ENCODE measurements at places on chromosomes 5 and 9.

GRCh38 chr9:21810881-21811280 is 8.4 kb downstream of the MTAP start:
- DNase-seq: no peak

DNA sequence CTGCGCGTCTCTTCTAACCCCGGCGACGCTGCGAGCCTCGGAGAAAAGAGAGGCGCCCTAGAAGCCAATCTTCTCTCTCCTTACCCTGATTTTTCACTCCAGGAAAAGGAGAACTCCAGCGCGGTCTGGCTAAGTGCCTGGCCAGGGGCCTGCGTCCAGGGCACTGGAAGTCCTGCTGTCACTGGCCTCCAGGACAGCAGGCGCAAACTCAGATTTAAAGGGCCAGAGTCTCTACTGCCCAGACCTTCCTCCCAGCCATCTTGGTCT is 553 bp upstream of the FOXB2 start:
- DNase-seq: no peak

GRCh38 chr5:116575326-116576052 is 866 bp upstream of the SEMA6A start:
- DNase-seq: no peak

- DNase-seq: no peak
These were observed 6.1 kb upstream of the MRNIP start for GRCh38 chr5:179864686-179865085.

- no peak for DNase-seq
These were observed 2277.4 kb upstream of the C9orf72 start for GRCh38 chr9:29850664-29851063.

- no peak for DNase-seq
These were observed 112.2 kb upstream of the ZNF608 start for GRCh38 chr5:124858612-124859011.

DNA sequence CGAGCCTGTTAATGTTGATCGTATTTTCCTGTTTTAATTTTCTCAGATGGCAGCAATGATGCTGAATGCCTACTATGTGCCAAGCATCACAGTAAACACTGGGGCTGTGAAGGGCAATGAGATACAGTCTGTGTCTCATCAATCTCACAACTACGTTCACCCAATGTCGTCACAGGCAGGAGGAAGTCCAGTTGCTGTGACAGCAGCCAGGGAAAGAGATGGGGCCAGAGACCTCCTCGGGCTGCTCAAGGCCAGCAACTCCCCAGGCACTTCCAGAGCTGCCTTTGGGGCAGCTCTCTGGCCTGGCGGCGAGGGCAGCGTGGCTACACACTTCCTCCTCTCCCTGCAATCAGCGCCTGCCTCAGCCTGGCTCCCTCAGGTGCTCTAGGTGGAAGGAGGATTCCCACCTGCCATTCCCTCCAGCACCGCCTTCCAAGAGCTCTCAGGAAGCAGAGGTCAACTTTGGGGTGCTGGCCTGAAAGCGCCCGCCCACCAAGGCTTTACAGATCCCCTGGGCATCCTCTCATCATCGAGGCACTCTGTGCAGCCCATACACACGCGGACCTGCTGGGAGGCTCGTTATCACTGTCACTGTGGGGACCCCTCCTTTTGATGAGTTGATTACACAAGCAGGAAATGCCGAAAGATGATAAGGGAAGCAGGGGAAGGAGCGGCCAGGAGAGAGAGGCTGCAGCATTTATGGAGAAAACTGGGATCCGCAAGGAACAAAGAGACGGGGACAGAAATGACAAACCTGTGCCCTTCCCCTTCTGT is 159.2 kb downstream of the ZDHHC21 start:
- DNase-seq: no peak

- no peak for DNase-seq
These were observed 740.3 kb upstream of the CDH6 start for GRCh38 chr5:30453168-30453567.

DNA sequence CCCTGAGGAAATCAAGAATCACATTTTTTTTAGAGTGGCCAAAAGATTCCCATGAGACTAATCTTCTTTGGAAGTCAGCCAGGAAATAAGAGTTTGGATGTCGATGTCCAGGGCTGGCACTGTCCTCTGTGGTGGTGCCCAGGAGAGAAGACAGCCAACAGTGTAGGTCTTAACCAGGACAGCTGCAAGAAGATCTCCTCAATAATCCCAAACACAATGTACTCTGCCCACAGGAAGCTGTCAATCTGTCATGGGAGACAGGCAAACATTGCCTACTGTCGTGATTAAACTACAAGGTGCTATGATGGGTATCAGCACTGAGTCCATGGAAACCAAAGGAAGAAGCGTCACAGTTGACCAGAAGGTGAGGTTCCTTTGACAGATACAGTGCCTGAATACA is 174.1 kb downstream of the PIK3R1 start:
- DNase-seq: no peak

GRCh38 chr9:94599102-94599501 is 5.5 kb upstream of the FBP2 start:
- DNase-seq: no peak

DNA sequence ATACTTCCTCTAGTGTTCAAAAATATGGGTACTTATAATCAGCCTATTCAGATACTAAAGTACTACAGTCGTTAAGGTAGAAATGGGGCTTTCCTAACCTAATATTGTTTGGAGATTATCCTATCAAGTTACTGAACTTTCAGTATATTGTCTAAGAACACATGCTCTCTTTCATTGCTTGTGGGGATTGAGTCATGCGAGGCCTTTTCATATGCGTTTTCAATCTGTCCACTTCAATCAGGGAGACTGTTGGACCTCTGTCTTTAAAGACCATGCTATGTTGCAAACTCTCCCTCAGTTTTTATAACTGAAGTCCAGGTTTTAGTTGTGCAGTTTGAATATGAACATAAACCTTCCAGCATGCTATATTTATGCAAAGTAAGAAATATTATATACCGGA is 15.0 kb downstream of the PRR16 start:
- no peak for DNase-seq

- no peak for DNase-seq
These were observed 363.6 kb downstream of the ANXA1 start for GRCh38 chr9:73515216-73515615.

- no peak for DNase-seq
These were observed 81.7 kb downstream of the ADAMTS2 start for GRCh38 chr5:179263391-179264052.

GRCh38 chr5:92838253-92838652 is 742.8 kb downstream of the NR2F1-AS1 start:
- no peak for DNase-seq

GRCh38 chr5:102762095-102762534 is 7.0 kb downstream of the PAM start:
- no peak for DNase-seq

GRCh38 chr5:150622157-150622556 is 18.3 kb upstream of the SYNPO start:
- no peak for DNase-seq

- DNase-seq: no peak
These were observed 81.7 kb upstream of the LARP1 start for GRCh38 chr5:154673506-154673905.

DNA sequence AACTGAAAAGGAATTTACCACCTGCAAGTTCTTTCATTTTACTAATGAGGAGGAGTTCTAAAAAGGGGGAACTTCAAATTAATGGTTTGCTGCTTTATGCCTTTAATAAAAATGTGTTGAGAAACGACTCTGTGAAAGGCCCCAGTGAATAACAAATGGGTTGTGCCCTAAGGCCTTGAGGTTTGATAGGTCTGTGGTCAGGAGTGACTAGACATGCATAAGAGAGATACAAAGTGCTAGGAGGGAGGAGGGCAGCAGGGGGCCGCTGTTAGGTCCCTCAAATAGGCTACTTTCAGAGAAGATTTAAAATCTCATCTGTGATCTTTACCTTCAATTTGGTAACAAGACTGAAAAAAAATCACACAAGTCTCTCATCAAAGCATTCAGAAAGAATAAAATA is 58.3 kb downstream of the FAM81B start:
- no peak for DNase-seq

DNA sequence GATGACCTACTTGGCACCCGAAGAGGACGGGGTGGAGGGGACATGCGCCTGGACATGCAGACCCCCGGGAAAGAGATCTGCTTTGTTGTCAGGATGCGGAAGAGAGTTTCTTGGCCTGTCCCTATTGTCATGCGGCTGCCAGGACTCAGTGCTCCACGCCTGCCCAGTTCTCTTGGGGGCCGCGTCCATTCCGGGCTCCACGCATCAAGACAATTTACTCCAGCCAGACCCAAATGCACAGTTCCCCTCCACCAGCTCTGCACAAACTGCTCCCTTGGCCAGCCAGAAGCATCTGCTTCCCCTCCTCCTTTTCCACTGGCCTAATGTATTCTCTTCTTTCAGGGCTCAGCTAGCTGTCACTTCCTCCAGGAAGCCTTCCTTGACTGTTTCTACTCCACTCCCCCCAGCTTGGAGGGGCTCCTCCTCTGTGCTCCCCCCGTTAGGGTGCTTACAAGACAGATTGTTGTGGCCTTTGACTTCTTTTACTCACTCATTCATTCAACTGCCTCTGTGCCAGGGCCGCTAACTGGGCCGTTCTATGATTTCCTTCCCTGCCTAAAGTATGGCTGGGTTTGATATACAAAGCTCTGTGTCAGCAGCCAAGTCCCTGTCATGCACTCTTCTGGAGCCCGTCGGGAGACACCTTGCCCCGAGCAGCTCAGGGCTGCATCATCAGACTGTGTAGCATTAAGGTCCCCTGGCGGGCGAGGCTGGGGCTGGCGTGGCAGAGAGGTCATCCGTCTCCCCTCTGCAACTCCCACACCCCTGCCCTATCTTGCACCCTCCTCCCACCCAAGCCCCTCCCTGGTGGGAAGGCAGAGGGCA is 6.6 kb downstream of the FIBCD1 start:
- no peak for DNase-seq

DNA sequence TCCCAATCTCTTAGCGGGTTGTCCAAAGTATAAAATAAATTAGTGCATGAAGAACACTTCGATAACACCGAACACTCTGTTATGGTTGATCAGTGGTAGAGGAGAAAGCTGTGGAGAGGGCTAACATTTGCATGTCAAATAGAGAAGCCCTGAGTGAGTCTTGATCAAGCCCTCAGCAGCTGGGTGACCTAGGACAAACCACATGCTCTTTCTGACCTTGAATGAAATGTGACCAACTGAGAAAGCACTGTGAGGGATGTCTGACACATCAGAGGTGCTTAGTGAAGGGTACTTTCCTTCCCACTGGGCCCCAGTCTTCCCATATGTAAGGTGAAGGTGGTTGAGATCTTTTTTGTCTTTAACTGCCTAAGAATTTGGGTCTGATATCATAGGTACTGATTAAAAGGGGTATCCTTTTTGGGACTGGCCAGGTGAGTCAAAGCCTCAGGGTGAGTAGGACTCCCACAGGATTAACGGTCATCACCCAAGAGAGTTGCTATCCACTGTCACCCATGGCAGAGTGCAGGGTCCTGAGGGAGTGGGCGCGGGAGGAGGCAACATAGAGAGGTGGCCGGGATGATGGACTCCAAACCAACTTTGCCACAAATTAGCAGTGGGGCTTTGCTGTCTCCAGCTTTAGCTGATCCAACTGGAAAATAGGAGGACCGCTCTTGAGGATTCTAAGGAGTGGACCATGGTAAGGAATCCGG is 53.5 kb downstream of the KIF4B start:
- DNase-seq: no peak

GRCh38 chr5:146078566-146078965 is 26.8 kb downstream of the PLAC8L1 start:
- DNase-seq: no peak

- no peak for DNase-seq
These were observed 194.8 kb downstream of the CRB2 start for GRCh38 chr9:123550797-123551196.

- DNase-seq: no peak
These were observed 510.5 kb downstream of the LRRC70 start for GRCh38 chr5:63089147-63089546.

- DNase-seq: no peak
These were observed 253.9 kb upstream of the PCSK5 start for GRCh38 chr9:75636427-75637045.

GRCh38 chr9:136533775-136534157 is 12.1 kb downstream of the NOTCH1 start:
- peak; percentile 50 for DNase-seq

GRCh38 chr5:122286541-122286940 is 25.5 kb upstream of the SNCAIP start:
- no peak for DNase-seq

GRCh38 chr5:178208540-178209227 is 4.4 kb downstream of the HNRNPAB start:
- no peak for DNase-seq

GRCh38 chr9:78921341-78921740 is 624.4 kb downstream of the PSAT1 start:
- no peak for DNase-seq

- no peak for DNase-seq
These were observed 169.3 kb downstream of the CCDC192 start for GRCh38 chr5:127872494-127872893.

- no peak for DNase-seq
These were observed 127.0 kb upstream of the VLDLR start for GRCh38 chr9:2494562-2494961.

DNA sequence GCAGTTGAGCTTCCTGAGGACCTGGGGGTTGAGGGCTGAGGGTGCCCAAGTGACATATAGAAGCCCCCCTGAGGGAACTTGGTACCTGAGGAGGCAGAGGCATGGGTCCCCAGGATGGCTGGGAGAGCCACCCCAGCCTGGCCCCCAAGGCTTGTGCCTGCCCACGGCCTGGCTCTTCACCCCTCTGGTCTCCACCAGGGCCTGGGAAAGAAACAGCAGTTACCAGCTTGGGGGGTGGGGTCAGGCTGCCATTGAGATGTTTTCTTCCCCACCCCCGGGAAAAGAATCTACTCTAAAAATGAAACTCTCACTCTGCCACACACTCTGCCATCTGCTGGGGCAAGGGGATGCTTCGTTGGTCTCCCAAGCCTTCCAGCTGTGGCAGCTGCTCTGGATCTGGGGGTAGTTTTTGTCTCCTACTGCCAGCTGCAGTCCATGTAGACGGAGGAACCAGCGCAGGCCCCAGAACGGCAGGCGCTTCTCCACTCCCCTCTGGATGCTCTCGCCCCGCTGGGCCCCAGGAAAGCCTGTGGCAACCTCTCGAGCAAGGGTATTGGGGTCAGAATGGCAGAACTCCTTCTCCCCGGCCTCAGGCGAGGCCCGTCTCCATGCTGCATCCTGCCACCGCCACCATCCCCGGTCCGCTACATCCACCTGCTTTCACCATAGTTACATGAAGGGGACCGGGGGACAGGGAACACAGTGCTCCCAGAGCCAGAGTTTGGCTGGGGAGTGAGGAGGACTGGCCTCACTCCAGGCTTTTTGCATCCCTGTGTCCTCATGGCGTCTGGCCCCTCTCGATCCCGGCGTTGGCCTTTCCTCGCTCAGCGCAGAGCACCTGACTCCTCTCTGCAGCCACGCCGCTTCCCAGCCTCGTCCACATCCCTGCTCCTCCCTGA is 123.5 kb downstream of the DAB2IP start:
- no peak for DNase-seq

GRCh38 chr5:83567741-83568140 is 96.2 kb downstream of the VCAN start:
- DNase-seq: no peak

- DNase-seq: no peak
These were observed 27.6 kb downstream of the KIF4B start for GRCh38 chr5:155040984-155041653.

GRCh38 chr5:159316519-159317383 is 13.5 kb downstream of the IL12B start:
- no peak for DNase-seq

- DNase-seq: peak; percentile 27
These were observed 117.2 kb downstream of the INVS start for GRCh38 chr9:100216178-100216787.

GRCh38 chr5:154477382-154478223 is 424 bp downstream of the HAND1 start:
- no peak for DNase-seq

GRCh38 chr9:34332076-34332964 is 3.0 kb downstream of the NUDT2 start:
- no peak for DNase-seq

Data from stimulated activated CD4-positive, alpha-beta T cell treated with anti-CD3 and anti-CD28 coated beads, TNF-alpha, amount 100 ng/mL, for 1 hour (primary cell).